ENCODE measurements at places on chromosomes 2 and 18.

DNA sequence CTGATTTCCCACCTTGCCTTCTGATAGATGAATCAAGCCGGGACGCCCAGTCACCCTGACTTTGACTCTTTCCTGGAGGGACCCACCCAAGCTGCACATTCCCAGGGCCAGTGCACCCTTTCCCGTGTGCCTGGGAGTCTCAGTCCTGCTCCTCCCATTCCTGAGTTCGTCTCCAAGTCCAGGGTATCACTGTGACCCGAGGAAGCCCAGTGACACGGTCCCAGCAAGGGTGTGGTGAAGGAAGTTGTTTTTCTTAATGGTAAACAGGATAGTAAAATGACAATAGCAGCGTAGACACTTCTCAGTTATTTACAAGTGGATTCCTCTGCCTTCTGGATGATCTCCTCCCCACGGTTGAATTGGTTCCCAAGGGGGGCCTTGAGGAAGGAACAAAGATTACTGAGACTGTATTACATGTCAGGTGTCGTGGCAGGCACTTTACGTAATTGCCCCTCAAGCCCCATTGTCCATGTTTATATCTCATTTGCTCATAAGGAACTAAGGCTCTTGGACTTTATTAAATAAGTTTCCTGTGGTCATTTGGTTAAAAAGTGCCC lies 123.3 kb downstream of the PRKCE start:
- DNase-seq, result no peak

GRCh38 chr2:203908066-203908796 lies 28.3 kb upstream of the ICOS start:
- DNase-seq, result no peak

DNA sequence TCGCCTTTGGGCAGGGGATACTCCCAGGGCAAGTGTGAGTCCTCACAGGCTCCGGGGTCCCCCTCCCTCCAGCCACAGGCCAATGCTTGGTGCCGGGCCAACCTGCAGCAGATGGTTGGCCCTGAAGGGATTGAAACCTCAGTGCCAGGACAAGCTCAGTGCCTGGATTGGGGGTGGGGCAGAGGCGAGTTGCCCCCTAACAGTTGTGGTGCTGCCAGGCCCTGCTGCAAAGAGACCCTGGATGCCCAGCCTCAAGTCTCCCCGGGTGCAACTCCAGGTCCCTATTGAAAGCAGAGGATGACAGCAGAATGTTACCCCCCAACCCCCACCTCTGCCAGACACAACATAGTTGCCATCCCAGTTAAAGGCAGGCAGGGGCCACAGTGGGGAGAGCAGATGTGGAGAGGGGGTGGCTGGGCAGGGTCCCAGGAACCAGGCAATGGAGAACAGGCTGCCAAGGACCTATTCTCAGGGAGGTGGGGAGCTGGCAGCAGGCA lies 9.5 kb upstream of the RNF103 start:
- no peak for DNase-seq

GRCh38 chr2:230778350-230779063 lies 65.9 kb downstream of the CAB39 start:
- no peak for DNase-seq

GRCh38 chr18:75818383-75818782 lies 390.9 kb upstream of the SMIM21 start:
- DNase-seq, result no peak

DNA sequence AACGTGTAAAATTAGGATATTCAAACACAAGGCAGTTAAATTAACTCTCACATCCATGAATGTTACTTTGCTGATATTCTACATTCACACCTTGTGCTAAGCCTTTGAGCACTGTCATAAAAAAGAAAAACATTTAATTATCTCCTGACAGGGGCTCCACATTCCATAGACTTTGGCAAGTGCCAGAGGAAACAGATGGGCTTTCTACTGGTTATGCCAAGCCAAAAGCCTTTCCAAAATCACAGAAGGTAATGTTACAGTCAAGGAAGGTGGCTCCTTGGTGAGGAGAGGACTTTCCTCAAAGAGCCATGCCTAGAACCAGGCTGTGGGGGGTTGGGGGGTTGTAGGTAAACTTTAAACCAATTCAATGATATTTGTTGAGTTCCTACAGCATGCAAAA lies 12.4 kb downstream of the MYO5B start:
- DNase-seq, result no peak

DNA sequence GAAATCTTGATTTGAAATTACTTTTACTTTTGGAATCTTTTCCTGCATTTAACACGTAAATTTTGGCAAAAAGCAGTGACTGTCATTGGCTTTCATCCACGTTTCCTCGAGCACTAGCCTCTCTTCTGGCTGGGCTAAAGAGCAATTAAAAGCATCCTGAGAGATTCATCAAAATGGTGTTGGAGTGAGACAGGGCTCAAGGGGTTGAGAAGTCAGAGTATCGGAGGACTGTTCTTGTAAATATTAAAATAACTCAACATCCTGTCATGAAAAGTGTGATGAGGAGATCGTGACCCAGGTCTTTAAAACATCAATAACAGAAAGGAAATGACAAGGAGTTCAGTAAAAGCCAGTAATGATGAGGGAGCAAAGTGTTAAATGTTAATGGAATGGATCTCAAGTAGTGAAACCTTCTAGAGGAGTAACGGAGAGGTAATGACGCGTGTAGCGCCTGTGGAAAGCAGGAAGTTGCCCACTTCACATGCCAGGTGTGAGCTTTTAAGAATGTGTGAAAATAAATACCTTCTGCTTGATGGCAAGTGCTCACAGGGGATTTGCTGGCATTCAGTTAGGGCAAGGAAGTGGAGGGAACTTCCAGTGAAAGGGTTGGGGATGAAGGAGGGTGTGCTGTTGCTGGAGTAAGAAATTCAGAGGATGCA lies 754.4 kb downstream of the ADCYAP1 start:
- no peak for DNase-seq

- DNase-seq, result peak; percentile 25
Observed at GRCh38 chr2:11187083-11187619, 31.9 kb downstream of the SLC66A3 start.

DNA sequence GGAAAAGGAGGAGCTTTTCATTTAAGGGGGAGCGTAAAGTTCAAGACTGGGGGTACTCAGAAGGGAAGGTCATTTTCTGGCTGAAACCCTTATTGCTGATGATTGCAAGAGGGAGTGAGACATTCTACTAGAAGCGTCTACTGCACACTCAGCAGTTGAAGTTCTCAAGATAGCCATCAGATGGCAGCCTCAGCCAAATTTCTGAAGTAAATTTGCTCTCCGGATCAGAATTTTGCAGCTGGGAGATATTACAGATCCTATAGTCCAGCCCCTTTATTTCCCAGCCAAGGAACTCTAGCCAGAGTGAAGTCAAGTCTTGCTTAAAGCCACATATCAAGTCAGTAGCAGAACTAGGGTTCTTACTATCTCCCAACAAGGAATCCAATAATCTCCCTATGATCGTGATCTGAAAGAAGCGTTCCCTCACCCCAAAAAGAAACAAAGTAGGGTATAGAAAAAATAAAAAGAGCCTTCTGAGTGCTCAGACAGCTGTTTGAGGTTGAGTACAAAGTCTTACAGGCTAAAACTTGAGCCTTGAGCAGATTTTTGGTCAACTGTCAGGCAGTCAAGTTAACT lies 24.0 kb downstream of the RAX start:
- peak; percentile 78 for DNase-seq

- DNase-seq, result peak; percentile 76
Observed at GRCh38 chr2:170929686-170930050, 615 bp downstream of the GORASP2 start.

DNA sequence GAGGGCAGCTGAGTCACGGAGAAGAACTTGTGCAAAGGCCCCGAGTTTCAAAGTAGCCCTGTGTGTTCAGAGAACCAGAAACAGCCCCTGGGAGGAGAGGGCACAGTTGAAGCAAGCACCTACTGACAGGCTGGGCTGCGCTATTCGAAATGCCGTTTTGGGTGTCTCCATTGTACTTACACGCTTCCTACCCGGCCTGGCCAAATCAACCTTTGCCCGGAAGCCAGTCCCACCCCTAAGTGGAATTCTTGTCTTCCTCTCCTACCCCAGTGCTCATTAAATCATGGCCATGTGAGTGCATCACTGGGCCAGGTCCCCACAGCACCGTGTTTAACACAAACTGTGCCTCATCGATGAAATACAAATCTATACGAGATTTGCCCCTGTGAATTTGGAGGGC lies 6.0 kb downstream of the DIPK1C start:
- DNase-seq, result no peak

DNA sequence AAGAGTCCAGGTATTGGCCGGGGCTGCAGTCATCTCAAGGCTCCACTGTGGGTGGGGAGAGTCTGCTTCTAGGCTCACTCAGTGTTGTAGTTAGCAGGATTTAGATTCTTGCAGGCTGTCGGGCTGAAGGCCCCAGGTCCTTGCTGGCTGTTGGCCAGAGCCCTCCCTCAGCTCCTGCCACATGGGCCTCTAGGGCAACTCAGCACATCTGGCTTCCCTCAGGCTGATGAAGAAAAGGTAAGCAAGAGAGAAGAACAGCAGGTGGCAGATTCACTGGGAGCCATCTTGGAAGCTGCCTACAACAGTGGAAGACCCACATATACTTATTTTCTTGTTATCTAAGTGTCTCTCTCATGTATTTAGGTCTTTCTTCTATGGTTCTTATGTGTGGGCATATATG lies 4.3 kb downstream of the MRPS9 start:
- peak; percentile 68 for DNase-seq

- no peak for DNase-seq
Observed at GRCh38 chr2:5696404-5696944, 4.3 kb downstream of the SOX11 start.

DNA sequence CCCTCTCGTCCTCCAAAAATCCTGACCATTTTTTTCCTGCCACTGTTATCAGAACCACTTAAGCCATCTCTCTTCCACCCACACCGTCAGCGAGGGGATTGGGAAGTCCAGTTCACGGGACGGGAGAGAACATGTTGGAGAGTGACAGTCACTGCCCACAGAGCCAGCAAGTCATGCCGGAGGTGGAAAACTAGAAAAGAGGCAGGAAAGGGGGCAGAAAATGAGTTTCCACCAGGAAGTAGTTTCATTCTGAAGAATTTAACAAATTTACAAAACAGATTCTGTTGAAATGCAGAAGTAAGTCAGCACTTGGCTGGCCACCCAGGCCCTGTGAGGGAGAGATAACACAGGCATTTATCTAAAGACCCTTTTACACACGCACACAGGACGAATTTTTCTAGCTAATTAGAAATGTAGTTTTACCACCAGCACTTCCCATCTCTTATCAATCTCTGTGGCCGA lies 431.3 kb downstream of the TSN start:
- peak; percentile 86 for DNase-seq

DNA sequence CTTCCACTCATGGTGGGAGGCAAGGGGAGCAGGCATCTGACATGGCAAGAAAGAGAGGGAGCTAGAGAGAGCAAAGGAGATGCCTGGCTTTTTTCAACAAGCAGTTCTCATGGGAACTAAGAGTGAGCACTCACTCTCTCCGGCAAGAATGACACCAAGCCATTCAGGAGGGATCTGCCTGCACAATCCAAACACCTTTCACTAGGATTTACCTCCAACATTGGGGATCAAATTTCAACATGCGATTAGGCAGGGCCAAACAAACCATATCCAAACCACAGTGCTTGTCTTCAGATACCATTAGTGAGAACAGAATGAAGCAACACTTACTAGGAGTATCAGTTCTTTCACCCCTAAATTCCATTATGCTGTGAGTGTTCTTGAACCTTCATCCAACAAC lies 77.3 kb downstream of the FIGN start:
- no peak for DNase-seq

DNA sequence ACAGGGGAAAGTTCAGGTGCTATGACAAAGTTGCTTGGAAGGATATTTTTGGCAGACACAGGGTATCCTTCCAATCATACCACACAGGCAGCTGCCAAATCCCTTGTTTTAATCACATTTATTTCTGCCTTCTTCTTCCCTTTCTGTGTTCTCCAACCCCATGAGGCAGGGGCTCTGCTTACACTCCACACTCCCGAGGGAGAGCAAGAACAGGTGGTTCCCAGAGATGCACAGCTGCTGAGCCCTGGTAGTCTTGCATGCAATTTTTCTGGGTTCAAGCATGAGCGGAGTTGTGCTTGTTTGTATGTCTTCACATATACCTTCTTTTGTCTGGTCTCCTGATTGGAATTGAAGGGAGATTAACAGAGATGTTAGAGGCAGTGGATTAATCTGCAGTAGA lies 251.7 kb upstream of the ST6GAL2 start:
- DNase-seq, result no peak

DNA sequence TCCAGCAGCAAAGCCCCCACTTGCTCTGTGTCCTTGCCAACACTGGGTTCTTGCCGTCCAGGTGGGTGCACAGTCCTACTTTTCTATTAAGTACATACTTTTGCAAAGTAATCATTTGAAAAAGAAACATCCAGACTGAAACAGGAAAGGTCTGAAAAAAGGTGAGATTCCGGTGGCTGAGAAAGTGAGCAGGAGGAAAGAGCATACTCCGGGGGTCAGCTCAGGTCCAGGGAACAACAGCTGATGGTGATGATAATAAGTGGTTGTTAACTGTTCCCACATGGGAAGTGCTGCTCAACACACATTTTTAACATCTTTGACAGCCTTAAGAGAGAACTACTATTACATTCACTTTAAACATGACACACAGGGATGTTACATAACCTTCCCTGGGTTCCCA lies 86.1 kb upstream of the UXS1 start:
- DNase-seq, result no peak

- DNase-seq, result no peak
Observed at GRCh38 chr2:196839574-196839973, 30.4 kb upstream of the C2orf66 start.

DNA sequence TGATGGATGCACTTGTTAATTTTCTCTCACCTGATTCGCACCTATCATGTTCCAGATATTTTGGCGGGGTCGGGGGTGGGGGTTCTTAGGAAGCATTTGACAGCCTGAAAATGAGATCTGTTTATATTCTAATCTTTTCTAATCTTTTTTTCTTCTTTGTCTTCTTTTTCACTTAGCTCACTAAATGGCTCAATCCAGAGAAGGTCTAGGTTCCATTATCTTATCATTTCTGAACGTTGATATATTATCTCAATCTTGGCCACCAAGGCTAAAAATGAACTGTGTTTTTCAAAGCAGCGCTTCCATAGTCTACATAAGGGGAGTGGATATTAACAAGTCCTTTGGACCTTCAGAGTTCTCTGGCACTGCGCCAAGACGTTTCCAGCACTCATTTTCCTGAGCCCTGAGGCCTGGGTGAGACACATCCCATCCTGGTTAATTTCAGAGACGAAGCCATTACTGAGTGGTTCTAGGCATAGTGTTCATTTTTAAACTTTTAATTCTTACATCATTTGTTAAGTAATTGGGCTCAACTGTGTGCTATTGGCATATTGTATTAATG lies 229.0 kb downstream of the SOX11 start:
- peak; percentile 4 for DNase-seq

DNA sequence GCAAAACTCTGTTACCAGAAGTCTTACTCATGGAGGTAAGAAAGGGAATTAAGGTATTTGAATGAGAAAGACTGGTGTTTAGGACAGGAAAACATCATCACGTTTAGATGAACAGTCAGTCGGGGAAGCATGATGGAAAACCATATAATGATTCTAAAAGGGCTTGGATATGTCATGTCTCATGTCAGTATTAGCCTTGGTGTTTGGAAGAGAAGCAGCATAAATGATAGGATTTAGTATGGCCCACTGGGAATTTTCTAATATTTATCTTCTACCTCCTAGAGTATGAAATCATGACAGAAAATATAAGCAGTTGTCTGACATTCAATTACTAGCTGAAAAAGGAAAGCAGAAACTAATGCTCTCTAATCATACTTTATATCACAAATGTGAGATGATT lies 1643.6 kb upstream of the CELF4 start:
- DNase-seq, result no peak

Data from erythroblast (primary cell).